ENCODE measurements at places on chromosomes 3 and 15.

DNA sequence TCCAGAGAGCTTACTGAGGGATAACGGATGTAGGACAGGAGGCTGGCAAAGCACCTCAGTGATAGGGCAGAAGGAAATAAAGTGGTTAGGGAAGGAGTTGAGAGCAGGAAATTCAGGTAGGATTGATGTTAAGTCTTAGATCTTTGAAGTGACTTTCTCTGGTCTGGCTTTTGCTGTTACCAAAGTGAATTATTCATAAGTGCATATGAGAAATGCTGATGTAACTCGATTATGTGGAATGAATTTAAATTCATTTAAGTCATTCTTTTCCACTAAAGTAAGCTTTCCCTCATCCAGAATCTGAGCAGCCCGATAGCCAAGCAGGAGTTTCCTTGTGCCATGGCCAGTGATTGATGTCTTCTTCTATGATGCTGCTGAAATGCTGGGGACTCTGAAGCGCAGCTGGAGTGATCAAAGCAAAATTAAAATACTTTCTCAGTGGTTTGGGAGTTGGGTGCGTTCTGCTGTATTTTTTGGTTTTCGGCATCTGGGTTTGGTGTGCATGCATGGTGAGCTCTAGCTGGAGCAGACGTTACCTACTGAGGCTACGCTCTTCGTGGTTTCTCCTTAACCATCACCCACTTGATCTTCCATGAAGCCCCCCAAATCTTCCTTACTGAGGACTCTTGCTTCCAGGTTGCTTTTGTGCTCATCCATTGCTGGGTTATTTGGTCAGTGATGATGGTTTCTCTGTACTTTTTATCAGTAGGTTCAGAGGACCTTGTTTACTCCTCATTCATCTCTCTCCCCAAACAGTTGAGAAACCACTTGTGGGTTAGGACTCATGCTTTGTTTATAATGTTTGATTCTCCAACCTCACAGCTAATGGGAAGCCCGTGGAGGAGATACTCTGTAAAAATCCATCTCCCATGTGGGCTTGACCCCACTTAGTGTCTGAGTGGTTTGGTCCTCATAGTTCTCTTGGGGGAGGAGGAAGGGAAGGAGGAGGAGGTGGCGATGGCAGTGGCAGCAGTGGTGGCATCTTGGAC is 72.5 kb downstream of the IGF1R start:
- no peak for DNase-seq

GRCh38 chr3:56954125-56954524 is 106.3 kb upstream of the SPATA12 start:
- DNase-seq = no peak

DNA sequence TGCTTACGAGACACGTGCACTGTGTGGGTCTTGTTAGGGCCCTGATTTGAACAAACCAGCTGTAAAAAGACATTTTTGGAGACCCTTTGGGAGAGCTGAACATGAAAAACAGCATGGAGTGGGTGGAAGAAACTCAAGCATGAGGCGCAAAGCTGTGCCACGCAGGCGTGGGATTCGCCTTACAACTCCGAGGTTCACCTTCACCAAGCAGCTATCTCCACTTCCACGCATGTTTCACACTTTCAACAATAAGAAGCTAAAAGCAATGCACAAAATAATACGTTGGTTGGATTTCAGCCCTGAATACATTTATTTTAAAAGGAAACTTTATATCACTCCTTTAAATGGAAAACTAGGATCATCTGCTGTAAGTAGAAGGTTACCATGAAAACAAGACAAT is 42.5 kb downstream of the IQSEC1 start:
- DNase-seq = no peak

GRCh38 chr3:12392101-12392878 is 92.0 kb upstream of the TSEN2 start:
- DNase-seq = no peak

DNA sequence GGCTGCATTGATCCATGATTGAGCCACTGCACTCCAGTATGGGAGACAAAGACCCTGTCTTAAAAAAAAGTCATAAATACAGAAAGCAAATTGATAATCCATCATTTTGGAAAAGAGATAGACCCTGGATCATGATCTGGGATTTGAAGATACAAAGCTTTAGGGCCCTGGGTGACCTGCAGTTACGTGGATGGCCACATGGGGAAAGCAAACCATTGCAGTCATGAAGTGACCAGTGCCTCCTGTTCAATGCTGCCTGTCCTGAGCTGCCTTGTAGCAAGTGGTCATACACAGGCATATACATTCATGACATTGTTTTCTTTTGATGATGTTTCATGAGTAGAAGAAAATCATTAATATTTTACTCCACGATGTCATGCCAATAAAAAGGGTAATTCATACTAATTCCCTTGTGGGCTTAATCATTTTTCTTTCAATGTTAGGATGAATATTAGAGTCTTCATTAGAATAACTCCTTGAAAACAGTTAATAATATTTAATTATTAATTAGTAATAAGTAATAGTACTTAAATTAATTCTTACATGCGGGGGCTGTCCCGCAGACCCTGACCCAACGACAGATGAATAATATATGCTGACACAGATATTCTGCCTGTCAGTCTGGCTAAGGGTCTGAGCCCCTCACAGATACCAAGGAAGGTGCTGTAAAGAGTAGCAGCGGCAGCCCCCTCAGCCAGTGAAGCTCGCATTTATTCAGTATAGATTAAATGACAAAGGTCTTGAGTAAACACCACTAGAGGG is 109.0 kb upstream of the UNC13C start:
- no peak for DNase-seq

GRCh38 chr3:127734754-127735473 is 62.2 kb downstream of the ABTB1 start:
- no peak for DNase-seq

GRCh38 chr3:146974001-146974400 is 368.9 kb upstream of the PLSCR5 start:
- no peak for DNase-seq

- no peak for DNase-seq
Observed at GRCh38 chr15:62365795-62366442, 200.8 kb upstream of the C2CD4B start.

- no peak for DNase-seq
Observed at GRCh38 chr3:95715128-95715527, 1099.3 kb upstream of the EPHA6 start.

GRCh38 chr3:195046441-195046840 is 224.5 kb downstream of the XXYLT1 start:
- no peak for DNase-seq

DNA sequence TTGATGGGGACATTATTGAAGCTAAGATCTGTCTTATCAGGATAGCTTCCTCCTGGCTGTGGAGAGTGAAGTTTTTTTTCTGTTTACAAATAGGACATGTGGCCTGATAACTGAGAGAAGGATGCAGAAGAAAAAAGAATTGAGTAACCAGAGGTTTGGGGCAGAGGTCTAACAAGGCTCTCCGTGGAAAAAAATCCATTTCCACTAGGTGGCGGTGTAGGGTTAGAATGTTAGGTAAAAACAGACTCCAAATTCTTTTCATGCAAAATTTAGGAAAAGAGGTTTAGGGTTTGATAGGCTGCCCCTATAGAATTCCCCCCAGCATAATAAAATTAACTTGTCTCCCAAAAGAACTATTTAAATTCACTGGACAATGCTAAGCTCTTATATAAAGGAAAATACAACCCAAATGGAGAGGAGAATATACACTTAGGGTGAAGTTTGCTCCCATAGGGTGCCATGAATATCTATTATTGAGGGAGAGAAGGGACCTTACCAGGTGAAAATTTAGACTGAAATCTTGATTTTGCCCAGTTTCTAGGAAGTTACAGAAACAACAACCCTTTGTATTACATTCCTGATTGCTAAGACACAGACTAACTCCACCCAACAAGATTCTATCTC is 1560.4 kb downstream of the OTOL1 start:
- no peak for DNase-seq

- no peak for DNase-seq
Observed at GRCh38 chr15:78691851-78692421, 50.9 kb upstream of the CHRNB4 start.

DNA sequence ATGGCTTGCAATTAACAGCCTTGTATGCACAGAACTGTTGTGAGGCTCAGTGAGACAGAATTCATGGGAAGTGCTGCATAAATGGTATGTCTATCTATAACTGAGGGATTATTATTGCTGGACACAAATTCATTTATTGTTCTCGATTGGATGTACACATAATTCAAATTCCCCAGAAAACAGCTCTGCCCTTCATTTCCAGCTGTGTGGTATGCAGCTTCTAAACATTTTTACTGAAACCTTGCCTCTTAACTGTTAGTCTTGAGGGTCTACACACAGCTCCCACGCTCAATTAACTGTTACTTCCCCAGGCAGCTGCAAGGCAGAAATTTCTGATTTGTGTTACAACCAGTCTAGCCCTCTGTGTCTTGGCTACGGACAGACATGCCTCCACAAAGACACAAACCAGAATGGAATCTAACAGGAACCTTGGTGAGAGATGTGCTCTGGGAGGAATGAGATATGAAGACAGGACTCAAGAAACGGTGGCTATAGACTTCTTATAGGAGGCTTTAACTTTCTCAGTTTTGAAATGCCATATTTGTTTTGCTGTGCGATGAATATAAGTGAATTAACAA is 139.7 kb upstream of the TBL1XR1 start:
- DNase-seq = no peak

DNA sequence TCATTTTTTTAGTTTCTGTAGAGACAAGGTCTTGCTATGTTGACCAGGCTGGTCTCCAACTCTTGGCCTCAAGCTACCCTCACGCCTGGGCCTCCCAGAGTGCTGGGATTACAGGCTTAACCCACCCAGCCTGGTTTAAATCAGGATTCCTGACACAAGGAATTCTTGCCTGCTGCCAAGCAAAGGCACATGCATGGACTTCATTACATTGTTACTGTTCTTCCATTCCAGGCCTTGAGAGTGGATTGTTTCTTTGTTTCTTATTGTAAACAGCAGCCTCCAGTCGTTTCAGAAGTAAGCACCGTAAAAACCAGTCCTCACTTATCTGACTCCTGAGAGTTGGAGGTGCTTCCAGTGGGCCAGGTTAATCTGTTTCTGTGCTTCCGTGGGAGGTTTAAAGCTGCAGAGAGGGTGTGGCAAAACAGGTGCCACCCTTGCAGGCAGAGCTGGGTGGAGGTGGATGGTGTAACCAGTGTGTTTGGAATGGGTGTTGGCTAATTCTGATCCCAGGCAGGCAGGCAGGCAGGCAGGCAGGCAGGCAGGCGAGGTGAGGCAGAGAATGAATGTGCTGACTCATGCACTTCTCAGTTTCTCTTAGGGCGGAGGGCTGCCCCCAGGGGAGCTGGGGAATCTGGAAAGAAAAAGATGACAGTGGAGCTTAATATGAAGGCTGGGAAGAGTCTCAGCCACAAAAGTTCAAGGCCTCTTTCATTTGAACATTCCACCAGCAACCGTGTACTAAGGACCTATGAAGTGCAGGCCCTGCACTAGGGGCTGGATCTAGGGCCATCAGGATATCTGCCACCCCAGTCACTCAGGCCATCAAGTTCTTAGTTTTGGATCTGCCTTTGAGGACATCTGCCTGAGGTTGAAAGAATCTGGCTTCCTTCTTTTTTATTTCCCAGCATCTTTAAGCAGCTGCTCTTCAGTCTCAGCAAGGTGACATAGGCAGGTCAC is 37.0 kb upstream of the CDCP1 start:
- no peak for DNase-seq

- no peak for DNase-seq
Observed at GRCh38 chr3:42714171-42714852, 11.7 kb upstream of the HHATL start.

DNA sequence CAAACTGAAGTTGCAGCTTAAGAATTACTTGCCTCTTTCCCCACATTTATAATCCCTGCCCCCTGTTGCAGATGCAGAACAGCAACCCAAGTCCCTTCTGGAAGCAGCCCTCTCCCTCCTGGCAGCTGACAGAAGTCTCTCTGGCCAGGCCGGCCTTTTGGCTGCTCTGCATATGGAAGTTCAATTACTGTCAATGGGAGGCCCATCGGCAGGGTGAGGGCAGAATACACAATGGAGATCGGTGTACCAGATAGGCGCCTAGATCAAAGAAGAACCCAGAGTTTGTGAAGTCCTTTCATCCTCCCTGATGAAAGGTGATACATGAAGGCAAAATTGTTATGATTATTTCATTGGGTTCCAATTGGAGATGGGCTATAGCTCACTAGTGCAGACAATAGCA is 327.9 kb upstream of the CTNNB1 start:
- no peak for DNase-seq

GRCh38 chr15:38809621-38810020 is 245.0 kb upstream of the RASGRP1 start:
- DNase-seq = no peak

DNA sequence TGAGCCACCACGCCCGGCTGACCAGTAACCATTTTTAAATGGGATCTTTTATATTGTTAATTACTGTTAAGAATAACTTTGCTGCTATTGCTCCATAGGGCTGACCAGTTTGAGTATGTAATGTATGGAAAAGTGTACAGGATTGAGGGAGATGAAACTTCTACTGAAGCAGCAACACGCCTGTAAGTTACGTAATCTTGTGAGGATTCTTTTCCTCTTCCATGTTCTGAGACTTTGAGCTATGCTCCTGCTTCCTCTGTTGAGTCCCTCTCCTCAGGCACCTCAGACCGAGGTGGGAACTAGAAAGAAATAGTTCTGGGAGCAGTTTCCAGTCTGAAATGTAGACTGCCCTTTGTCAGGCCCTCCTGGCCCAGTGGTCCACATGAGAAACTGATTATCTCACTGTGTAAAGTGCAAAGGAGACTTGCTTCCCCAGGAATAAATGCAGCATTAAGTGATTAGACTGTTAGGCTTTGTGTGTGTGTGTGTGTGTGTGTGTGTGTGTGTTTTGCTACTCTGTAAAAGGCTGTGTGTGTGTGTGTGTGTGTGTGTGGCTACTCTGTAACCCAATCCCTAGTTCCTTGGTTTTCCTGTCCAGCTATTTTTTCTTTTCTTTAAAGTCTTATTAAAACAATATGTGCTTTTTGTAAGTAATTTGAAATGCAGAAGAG is 5.2 kb downstream of the POLR2H start:
- no peak for DNase-seq

DNA sequence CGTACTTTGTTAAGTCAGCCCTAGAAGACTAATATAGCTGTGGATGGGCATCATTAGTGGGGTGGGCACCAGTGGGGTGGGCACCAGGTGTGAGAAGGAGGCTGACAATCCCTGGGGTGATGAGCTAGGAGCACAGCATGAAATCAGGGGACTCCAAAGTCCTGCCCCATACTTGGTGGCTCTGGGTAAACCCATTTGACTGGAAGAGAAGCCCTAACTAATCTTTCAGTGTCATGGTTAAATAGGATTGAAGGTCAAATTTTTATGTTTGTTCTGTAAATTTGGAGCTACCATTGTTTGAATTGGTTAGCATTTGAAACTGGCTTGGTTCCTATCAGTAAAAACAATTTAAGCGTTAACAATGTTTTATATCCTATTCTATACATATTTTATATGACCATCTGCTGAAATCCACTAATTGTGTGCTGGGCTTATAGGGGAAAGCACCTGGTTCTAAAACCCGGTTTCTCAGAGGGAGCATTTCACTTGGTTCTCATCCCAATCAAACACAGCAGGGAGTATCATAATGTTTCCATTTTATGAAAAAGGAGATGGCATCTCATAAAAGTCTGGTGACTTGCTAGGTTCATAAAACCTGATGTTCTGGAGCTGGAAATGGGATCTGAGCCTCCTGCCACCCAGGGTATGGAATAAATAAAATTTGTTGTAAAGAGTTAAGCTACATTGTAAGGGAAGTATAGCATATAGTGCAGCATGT is 87.7 kb upstream of the HACD2 start:
- DNase-seq = no peak

GRCh38 chr3:151171145-151171757 is 31.8 kb downstream of the GPR171 start:
- DNase-seq = peak; percentile 46

- no peak for DNase-seq
Observed at GRCh38 chr3:177169936-177170722, 27.2 kb downstream of the TBL1XR1 start.

Data from CD4-positive, alpha-beta T cell treated with Interleukin-12 subunit alpha and Interleukin-12 subunit beta, for 1 hour (primary cell).